ENCODE measurements at places on chromosomes 13 and 19.
A peak's percentile ranks its signal among the peaks of the same experiment; 100 is the strongest.

DNA sequence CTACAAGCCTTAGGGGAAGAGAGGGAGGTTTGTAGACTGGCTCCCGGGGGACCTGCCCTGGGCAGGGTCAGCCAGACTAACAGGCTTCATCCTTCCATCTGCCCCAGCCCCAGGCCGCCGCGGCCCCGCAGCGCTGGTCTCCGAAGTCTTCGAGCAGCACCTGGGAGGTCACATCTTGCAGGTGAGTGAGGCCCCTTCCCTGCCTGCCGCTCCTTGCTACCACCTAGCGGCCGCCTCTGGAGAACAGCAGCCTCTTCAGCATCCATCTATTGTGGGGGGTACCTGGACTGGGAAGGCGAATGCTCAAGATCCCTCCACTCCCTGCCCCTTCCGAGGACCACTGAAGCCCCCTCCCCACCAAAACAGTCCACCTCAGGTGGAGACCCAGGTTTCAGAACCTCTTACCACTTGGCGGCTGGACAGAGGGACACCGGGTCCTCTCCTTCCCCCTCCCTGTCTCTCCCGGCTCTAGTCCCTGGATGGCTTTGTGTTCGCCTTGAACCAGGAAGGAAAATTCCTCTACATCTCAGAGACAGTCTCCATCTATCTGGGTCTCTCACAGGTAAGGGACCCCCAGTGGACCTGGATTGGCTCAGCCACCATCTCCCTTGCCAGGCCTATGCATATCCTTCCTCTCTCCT is 12.7 kb downstream of the NPAS1 start:
- DNase-seq = peak; percentile 75

DNA sequence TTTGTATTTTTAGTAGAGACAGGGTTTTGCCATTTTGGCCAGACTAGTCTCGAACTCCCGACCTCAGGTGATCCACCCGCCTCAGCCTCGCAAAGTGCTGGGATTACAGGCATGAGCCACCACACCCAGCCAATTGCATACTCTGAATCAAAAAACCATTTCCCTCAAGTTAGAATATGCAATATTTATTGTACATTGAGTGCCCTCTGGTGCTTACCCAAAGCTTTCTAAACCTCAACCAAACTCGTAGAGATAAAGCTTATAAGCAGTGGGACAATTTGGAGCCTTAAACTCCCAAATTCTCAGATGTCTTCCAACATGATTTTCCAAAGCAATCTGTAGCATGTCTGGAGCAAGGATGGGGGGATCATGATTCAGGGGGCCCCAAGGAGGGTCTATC is 22.4 kb downstream of the RFXAP start:
- no peak for DNase-seq

GRCh38 chr13:50309882-50310594 is 294.8 kb downstream of the KCNRG start:
- DNase-seq = no peak

GRCh38 chr19:42253245-42254088 is 1.5 kb downstream of the ERF start:
- DNase-seq = peak; percentile 75

- no peak for DNase-seq
Measured at GRCh38 chr19:17580470-17581144, 25.2 kb downstream of the COLGALT1 start.
